ENCODE measurements at places on chromosomes 1 and 21.

DNA sequence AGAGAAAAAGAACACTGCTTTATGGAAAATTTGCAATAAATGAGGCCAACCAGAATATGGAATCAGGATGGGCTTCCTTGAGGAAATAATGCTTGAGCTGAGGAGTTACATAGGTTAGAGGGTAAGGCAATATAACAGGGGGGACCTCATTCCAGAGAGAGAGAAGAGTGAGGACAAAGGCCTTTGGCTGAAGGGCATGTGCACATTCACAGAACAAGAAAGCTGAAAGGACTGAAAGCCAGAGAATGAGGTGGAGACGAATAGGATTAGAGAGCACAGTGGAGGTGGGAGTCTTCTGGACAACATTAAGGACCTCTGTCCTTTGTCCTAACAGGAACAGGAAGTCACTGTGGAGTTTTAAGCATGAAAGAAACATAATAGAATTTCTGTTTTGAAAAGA lies 60.7 kb upstream of the MROH9 start:
- no peak for DNase-seq

DNA sequence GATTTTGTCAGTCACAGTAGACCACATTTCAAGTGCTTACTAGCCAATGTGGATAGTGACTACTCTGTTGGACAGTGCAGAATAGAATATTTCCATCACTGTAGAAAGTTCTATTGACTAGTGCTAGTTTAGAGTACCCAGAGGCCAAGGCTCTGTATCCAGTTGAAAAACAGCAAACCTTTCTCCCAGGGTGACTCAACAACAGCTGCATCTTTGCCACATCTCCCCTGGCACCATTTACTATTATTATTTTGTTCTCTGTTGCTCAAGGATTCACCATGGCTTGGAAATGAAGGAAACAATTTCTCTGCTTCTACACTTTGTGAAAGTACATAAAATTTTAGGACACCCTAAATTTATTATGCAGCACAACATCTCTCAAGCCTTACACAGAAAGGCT lies 85.3 kb upstream of the WDR26 start:
- DNase-seq = no peak

DNA sequence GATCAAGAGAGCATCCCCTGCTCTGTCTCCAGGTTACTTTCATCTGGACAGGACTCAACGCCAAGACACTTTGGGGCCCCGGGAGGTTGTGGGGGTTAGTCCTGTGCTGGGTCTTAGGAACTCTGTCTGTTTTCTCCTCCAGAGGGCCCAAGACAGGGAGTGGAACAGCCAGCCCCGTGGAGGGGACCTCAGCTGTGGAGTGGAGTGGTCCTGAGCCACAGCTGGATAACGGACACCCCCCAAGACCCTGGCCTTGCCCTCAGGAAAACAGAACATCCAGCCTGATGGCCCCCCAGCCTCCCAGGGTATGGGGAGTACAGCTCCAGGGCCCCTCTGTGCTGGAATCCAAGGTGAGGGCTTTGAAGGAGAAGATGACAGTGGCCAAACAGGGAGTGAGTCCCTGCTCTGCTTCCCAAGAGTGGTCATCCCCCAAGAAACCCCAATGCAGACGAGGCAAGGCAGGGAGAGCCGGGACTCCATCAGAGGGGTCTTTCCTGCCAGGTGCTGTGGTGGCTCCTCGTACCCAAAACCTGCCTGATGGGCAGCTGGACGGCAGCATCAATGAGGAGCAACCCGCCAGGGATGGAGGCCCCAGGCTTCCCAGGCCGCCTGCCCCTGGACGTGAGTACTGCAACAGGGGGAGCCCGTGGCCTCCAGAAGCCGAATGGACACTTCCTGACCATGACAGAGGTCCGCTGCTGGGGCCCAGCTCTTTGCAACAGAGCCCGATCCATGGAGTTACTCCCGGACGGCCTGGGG lies 3.5 kb downstream of the KIAA1614 start:
- no peak for DNase-seq

DNA sequence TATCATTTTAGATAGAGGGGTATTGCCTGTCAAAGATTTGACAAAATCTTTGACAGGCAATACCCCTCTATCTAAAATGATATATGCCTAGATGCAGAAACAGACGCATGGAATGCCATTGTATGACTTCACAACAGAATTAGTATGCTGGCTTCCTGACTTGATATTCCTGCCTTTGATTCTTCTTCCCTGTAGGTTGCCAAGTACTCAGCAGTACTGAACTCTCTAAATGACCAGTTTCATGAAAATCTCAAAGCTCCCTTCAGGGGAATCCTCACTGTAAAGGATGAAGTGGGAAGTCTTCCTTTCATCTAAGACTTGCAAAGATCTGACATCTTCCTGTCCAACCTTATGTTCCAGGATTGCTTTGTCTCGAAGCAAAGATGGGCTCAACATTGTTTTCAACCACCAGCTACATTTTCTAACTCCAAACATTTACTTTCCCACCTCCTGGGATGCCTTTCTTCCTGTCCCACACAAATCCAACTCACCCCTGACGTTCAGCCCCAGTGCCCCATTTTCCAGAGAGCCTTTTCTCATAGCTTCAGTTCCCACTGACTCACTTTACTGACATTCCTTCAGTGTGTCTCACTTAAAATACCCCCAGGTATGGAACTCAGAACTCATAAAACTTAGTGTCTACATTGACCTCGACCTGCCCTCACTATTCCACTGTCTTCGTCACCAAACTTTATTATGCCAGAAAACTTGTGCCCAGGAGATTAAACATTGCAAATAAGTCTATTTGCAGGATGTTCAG lies 67.3 kb upstream of the KCNJ6 start:
- DNase-seq = no peak

GRCh38 chr1:192952646-192953045 lies 106.5 kb downstream of the UCHL5 start:
- DNase-seq = no peak

Measured in lung (tissue), 17 donors.